ENCODE measurements at places on chromosomes 2 and 18. TPM values are rescaled to one million over a fixed set of nuclear protein-coding genes. Genes with fewer than 3 reads are reported as not detected.

GRCh38 chr2:202375033-202375608 is 1.0 kb upstream of the BMPR2 start:
- DNase-seq: peak; percentile 59

CTAGE1 gene
- total RNA-seq: not detected

DNA sequence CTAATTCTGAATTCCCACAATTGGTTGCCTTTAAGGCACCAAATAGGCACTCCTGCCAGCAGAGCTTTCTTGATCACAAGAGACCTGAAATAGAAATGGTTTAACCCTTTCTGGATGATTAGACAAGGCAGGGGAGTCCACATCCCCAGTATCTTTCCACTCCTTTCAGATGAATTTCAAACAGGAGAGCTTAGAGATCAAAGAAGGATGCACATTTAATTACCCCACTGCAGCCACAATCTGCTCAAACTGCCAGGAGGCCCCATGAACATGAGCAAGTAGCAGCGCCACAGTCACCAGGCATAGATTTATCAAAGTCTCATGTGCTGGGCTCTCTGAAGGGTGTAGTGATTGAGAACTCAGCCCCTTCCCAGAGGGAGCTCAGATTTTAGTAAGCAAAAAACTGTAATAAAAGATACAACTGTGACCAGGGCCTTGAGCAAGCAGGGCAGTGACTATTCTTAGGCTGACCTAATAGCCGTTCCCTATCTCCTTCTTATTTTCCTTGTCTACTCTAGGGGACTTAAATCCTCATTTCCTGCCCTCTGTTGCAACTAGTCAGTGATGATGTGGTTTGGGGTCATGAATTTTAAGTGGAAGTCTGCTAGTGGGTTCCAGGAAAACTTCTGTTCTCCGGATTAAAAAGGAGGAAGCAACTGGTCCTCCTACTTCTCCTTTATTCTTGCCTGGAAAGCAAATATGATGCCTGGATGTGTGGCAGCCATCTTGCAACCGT is 53.7 kb downstream of the SLC4A3 start:
- DNase-seq: no peak

DNA sequence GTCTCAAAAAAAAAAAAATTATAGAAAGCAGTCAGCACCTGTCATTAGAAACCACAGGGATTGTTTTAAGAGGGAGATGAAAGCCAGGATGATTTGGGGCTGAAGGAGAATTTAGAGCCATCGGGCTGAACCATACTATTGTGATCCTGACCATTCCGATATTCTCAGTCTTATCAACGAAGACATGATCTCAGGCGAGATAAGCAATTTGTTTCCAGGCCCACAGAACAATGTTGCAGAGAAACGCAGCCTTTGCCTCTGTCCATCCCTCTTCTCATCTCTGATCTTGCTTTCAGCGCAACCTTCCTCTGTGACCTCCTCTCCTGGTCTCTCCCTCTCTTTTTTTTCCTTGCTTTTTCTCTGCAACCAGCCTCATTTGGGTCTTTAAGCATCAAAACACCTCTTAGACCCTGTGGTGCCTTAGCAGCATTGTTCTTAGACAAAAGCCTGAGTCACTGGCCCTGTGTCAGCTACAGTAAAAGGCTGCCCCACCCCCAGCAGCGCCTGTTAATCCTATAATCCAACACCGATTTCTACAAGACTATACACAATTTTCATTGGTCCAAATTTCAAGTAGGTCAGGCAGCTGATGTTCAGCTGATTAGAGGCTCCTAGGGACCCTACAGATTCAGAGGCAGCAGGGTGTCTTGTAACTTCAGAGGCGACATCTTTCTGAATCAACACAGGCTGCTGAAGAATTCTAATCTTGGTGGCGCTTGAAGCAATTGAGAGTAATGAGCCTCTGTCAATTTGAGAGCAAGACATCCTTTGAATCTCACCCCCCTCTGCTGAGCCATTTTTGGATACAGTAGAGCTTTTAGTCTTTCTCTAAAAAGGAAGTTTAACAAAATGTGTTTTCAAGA is 206.0 kb downstream of the NCK2 start:
- no peak for DNase-seq

DNA sequence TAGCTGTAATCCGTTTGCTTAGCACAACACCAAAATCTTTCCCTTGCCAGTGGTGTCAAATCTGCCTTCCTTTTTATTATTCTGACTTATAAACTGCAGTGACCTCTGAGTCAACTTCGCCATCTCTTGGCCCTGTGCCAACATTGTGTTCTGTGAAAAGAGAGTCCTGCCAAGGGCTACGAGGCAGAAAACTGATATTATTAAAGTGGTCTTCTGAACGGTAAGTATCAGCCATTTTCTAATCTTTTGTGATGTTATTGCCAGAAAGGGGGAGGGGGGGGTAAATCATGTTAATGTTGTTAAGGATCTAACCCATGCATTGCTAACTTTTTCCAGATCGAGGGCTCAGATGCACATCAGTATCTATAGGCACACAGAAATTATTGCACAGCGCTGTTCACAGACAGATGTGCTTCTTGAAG is 121.5 kb upstream of the LTBP1 start:
- no peak for DNase-seq

STAT4 gene
- total RNA-seq: 2.1 TPM

AMER3 gene
- 0.56 TPM for total RNA-seq

GRCh38 chr2:195482010-195482409 is 175.0 kb upstream of the SLC39A10 start:
- DNase-seq: no peak

DNA sequence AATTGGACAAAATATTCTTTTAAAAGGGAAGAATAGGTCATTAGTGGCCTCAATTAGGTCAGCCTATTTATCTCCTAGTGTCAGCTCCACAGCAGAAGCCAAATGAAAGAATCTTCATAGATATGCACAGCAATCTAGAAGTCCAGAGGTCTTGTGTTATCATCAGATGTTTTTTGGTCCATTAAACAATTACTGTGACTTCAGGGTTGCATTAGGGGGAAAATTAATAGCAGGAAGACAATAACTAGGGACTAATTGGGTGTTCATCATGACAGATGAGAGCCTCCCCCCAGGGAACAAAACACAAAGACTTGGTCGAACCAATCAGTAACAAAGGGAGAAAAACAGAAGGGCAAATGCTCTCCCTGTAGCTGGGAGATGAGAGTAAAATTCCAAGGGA is 264.7 kb downstream of the PTH2R start:
- no peak for DNase-seq

GRCh38 chr2:233063976-233064411 is 3.9 kb downstream of the INPP5D start:
- DNase-seq: no peak

- DNase-seq: no peak
Observed at GRCh38 chr2:110946902-110947301, 173.8 kb upstream of the BCL2L11 start.

SCN7A gene
- 6.7 TPM for total RNA-seq

DNA sequence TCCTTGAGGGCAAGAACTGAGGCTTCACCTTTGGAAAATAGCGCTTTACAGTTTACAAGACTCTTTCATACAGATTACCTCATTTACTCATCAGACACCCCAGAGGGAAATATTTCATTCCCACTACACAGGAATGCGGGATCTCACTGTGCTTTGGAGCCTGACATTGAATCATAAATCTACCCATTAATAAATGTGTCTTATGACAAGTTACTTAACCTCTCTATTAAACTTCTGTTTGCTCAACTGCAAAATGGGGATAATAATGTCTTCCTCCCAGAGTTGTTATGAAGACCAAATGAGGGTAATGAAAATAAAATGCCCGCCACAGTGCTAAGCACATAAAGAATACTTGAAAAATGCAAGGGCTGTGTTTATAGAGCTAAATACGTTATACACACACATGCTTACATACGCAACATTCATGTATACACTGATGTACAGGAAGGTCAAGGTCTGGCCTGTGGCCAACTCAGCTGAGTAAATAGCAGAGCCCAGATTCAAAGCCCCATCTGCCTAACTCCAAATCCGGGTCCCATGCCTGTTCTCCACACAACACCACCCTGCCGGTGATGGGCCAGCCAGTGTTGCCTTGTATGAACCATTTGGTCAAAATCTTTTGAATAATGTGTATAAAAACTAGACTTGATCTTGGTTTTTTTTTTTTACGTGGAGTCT is 77.8 kb upstream of the STPG4 start:
- no peak for DNase-seq

GRCh38 chr2:42092084-42092996 is 44.5 kb downstream of the PKDCC start:
- DNase-seq: peak; percentile 67

All from colonic mucosa (tissue), 4 donors.